Activated CD4-positive, alpha-beta memory T cell treated with anti-CD3 and anti-CD28 coated beads for 36 hours (primary cell): ENCODE measurements at places on chromosomes 5 and 9. TPM values are rescaled to one million over a fixed set of nuclear protein-coding genes. Genes with fewer than 3 reads are reported as not detected.

CARD9 gene
- 2.4 TPM for total RNA-seq

SURF2 gene
- 15.5 TPM for total RNA-seq

LCN10 gene
- total RNA-seq: 1.2 TPM

TMEM215 gene
- total RNA-seq: not detected

SPATA31A1 gene
- not detected for total RNA-seq

IL5 gene
- 4.1 TPM for total RNA-seq

MRRF gene
- 52.5 TPM for total RNA-seq

HMGXB3 gene
- 31.3 TPM for total RNA-seq

CAMK4 gene
- total RNA-seq: 33.3 TPM

CDC20B gene
- total RNA-seq: not detected

TAF1L gene
- 0.05 TPM for total RNA-seq

RFX3 gene
- total RNA-seq: 12.2 TPM

ZFP37 gene
- 1.1 TPM for total RNA-seq
